Small intestine (tissue), 16 donors: ENCODE measurements at places on chromosomes 5 and 9. TPM values are rescaled to one million over a fixed set of nuclear protein-coding genes. Genes with fewer than 3 reads are reported as not detected.

- no peak for DNase-seq
These were observed 20.3 kb upstream of the DUSP1 start for GRCh38 chr5:172791286-172791685.

- DNase-seq: no peak
These were observed 107.8 kb downstream of the SMIM23 start for GRCh38 chr5:171893290-171893886.

The FBP2 gene
- 1.9 TPM for polyA plus RNA-seq

DNA sequence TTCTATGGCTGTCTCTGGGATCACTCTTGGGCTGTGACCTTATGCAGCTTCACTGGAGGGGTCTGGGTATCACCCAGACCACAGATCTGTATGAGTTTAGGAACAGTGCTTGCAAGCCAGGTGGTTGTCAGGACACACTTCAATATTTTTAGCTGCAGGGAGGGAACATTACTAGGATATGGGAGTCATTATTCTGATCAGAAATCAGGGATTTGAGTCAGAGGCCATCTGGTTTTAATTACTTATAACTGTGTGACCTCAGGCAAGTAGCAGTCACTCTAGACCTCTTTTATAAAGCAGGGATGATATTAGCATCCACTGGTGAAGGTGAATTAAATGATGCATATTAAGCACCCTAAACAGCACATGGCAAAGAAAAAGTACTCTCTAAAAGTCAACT, 60.1 kb upstream of the NMUR2 start:
- no peak for DNase-seq

- DNase-seq: no peak
These were observed 64.8 kb downstream of the DPYSL3 start for GRCh38 chr5:147445090-147445489.

The IL4 gene
- polyA plus RNA-seq: not detected

DNA sequence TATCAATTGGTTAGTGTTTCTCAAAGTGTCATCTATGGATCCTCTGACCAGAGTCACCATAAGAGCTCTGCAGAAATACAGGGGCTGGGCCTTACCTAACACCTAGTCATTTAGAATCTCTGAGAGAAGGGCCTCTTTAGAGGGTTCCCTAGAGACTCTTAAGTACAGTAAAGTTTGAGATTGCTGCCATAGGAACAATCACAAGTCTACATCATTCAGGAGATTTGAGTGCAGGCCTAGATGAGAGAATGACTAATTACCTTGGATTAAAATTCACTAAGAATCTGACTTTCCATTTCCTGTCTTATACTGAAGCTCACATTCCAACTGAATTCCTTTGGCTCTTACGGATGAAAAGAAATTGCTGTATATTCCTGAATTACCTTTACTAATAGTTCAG, 182.1 kb upstream of the PTGER4 start:
- DNase-seq: no peak

- DNase-seq: no peak
These were observed 245.1 kb downstream of the MAST4 start for GRCh38 chr5:66841264-66841663.

GRCh38 chr9:94772639-94773303, 46.3 kb downstream of the AOPEP start:
- no peak for DNase-seq

DNA sequence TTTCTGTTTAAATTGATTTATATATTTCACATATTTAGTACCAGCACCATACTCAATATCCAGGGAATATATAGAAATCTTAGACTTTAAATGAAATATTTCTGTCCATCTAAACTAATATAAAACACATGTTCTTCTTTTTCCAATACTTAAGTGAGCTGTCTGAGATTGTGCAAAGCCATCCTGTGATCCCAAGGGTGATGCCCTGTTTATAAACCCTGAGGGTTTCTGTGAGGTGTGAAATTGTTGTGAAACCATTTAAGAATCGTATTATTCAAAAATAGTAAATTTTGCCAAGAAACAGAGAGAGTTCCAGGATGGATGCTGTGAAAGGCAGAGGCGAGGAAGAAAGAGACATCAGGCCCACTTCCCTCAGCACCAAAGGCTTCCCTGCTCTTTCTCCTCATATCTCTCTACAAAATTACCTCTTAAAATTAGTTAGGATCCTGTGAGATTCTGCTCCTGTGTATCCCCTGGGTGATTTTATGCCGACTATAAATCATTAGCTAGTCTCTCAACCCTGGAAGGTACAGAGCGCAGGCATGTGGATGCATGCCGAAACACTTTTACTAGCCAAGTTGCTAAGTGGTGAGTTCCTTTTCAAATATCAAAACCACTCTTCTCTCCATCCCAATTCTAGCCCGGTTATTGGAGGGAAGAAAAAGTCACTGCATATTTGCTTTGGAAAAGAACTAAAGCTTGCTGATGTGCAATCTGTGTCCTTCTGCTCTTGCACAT, 183.0 kb downstream of the GLIS3 start:
- no peak for DNase-seq

- no peak for DNase-seq
These were observed 273.8 kb upstream of the IRX4 start for GRCh38 chr5:2156358-2157059.

DNA sequence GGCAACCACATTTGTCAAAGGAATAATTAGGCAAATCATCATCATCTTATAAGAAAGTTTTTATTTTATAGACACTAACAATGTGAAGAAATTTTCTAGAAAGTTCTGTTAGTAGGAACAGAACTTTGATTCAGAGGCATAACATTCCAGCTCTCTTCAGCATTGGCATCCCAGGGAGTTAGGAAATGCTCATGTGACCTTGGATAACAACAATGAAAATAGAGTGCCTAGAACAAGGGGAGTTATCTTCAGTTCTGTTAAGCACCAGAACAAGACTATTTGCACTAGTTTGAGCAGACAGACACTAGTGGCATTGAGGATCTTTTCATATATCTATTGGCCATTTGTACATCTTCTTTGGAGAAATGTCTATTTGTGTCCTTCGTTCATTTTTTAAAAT, 7.0 kb upstream of the NMUR2 start:
- DNase-seq: no peak

DNA sequence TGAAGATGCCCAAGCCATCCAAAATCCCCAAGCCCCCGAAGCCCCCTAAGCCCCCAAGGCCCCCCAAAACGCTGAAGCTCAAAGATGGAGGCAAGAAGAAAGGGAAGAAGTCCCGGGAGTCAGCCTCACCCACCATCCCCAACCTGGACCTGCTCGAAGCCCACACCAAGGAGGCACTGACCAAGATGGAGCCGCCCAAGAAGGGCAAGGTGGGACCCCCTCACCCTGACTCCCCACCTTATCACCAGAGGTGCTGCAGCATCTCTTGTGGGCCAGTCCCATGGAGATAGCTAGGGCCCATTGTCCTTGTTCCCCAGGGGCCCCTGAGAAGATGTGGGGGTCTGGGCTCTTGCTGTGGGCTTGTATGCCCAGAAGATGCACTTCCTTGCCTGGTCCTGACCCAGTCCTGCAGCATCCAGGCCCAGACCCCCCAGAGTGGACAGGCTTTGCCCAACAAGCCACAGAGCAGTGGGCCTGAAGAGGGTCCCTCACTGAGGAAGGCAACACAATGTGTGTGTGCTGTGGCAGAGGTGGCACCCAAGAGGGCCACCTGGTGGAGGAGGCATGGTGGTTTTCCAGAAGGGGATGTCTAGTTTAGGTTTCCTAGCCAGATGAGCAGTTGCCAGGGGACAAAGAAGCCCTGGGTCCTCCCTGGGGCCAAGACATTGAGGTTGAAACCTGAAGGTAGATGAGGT, 84.1 kb downstream of the PHF2 start:
- no peak for DNase-seq

DNA sequence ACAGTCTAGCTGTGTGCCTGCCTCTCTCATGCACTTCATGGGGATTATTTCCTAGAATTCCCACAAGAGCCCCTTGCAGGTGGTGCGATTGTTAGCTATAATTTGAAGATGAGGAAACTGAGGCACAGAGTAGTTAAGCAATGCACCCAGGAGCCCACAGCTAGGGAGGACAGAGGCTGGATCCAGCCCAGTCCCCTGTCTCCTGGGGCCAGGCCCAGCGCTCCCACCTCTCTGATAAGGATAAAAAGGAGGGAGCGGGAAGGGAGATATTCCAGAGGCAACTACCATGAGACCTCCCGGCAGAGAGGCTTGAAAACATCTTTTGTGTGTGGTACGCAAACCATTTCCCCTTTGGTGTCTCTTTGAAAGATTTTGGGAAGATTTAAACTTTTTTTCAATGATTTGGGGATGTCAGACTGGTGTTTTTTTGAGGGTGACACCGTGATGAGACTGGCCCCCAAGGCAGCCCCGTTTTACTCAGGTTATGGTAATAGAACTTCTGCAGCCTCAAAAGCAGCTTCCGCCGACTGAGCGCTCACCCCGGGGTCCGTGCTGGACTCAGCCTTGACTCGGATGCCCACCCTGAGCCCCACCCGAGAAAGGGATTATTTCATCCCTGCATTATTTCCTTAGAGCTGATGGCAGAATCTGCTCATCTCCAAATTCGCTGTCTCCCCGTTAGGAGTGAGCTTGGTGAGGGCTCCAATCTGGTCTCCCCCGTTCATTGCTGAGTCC, 144.7 kb upstream of the IER5L start:
- no peak for DNase-seq

DNA sequence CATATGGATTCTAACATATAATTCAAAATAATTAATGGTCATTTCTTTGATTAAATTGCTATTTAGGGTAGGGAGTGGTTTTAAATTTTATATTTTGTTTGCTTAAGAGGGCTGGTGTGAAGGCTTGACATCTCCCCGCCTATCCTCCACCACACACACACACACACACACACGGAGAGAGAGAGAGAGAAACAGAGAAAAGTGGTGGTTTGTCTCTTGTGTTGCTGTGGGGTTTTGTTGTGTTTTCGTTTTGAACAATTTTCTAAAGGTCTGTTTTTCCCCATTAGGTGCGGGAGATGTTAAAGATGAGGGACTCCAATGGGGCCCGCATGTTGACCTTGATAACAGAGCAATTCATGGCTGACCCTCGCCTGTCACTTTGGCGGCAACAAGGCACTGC, 161.9 kb downstream of the ZSWIM6 start:
- DNase-seq: no peak

The ST6GALNAC6 gene
- 8.2 TPM for polyA plus RNA-seq

DNA sequence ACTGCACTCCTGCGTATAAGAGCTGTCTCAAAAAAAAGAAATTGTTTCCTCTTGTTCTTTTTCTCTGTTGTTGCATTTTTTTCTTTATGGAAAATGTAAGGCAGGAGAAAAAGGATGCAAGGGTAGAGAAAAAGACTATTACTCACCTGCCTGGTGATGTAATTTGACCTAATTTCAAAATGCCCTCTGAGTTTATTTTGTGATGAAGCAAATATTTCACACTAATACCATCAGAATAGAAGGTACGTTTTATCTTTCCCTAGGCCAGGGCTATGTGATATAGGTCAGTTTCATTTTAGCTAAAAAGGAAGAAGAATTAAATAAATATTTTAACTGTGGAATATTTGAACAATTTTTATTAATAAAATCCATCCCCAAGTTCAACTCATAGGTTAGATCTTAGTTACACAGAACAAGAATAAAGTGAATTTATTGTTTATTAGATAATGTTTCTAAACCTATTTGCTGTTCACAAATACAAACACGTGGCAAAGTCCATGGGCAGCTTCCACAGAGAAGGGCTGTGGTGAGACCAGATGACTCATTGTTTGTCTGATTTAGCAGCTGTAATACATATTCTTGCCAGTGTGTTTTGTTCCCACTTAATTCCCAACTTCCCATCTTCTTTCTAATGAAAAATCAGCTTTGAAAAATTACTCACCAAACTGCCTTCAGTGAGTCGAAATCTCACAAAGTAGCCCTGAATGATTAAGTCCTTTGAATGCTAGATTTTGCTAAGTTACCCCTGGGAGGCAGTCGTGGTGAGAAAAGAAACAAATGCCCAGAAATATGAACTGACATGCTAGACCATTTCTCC, 52.8 kb upstream of the CCDC112 start:
- peak; percentile 86 for DNase-seq

- DNase-seq: no peak
These were observed 14.6 kb downstream of the RECK start for GRCh38 chr9:36051317-36051716.

- no peak for DNase-seq
These were observed 28.1 kb downstream of the DYNC2I2 start for GRCh38 chr9:128628471-128629048.

- no peak for DNase-seq
These were observed 179.5 kb downstream of the YTHDC2 start for GRCh38 chr5:113692891-113693457.

The OLFM1 gene
- polyA plus RNA-seq: 1.4 TPM

The ZNF608 gene
- polyA plus RNA-seq: 5.7 TPM

GRCh38 chr9:16202914-16203728, 650.3 kb downstream of the CCDC171 start:
- no peak for DNase-seq

The LRRC19 gene
- 8.3 TPM for polyA plus RNA-seq

GRCh38 chr9:89052470-89053097, 61.3 kb downstream of the S1PR3 start:
- no peak for DNase-seq

The NIPAL4 gene
- polyA plus RNA-seq: not detected

GRCh38 chr9:134053401-134053871, 14.4 kb downstream of the BRD3 start:
- DNase-seq: no peak

The SV2C gene
- not detected for polyA plus RNA-seq

- no peak for DNase-seq
These were observed 1864.7 kb upstream of the ACO1 start for GRCh38 chr9:30519756-30520155.

GRCh38 chr9:123312306-123312877, 43.6 kb upstream of the CRB2 start:
- DNase-seq: no peak

The HK3 gene
- 7.5 TPM for polyA plus RNA-seq
